Activated CD8-positive, alpha-beta memory T cell treated with anti-CD3 and anti-CD28 coated beads for 48 hours (primary cell): ENCODE measurements at places on chromosomes 12 and 14.

- DNase-seq = no peak
Observed at GRCh38 chr12:49962861-49963765, 1.4 kb downstream of the AQP5 start.

DNA sequence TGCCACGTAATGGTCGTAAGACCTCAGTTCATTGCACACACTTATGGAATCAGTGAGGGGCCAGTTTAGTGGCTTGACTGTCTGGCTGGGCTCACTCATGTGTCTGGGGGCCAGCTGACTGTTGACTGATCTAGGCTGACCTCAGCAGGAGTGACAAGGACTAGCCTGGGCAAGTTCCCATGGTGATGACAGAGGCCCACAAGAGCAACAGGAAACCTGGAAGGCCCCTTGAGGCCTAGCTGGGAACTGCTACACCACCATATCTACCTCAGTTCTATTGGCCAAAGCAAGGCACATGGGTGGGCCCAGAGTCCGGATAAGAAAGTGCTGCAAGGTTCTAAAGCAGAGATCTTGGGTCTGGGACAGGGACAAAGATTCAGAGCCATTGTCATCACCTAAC is 21.3 kb upstream of the RFLNA start:
- no peak for DNase-seq

DNA sequence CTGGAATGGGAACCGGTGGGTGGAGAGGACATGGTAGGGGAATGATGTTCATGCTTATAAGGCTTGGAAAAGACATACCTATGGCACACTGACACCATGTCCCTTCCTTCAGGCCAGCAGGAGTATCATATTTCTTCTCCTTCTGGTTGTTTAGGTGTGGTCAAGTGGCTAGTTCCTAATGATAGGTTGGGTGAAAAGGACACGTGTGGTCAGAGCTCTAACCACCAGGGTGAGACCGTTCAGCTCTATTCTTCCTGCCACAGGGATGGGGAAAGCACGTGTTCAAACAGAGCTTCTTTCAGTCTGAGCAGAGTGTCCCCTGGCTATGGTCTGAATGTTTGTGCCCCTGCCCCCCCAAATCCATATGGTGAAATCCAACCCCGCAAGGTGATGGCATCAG is 209.1 kb downstream of the PAX9 start:
- no peak for DNase-seq

GRCh38 chr14:36221112-36221511 is 44.6 kb upstream of the PTCSC3 start:
- DNase-seq = no peak

DNA sequence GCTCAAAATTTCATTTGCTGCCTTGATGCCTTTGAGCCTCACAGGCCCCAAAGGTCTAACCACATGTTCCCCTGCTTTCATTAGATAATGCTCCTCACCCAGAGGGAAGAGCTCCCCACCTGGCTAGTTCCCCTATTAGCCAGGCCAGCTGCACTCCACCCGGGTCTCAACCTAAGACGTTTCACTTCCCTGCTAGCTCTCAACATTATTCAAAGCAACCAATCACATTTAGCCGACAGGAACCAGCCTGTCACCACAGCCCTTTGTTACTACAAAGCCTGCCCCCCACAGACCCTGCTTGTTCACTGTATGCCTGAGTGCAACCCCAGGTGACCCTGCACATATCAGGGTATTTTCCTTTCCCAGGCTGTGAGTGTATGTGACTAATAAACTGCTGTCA is 78.6 kb downstream of the SLC15A5 start:
- DNase-seq = no peak

- DNase-seq = no peak
Observed at GRCh38 chr12:108854451-108855283, 2.7 kb downstream of the SSH1 start.

GRCh38 chr12:18389820-18390219 is 128.5 kb downstream of the PIK3C2G start:
- no peak for DNase-seq

DNA sequence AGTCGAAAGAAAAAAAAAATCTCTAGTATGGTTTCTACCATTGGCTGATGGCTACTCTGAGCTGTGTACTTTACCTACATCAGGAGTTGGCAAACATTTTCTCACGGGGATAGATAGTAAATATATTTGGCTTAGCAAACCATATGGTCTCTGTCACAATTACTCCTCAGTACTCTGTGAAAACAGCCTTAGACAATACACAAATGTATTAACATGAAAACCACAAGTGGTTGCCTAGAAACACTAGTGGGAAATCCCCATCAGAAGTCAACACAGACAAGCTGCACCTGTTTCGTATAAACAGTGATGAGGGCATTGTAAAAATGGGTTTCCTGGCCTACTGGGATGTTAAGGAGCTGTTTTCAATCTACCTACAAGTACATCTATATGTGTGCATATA is 84.6 kb upstream of the NAV3 start:
- no peak for DNase-seq

- DNase-seq = no peak
Observed at GRCh38 chr12:27979145-27979544, 6.6 kb upstream of the PTHLH start.

GRCh38 chr12:76374386-76375020 is 26.3 kb upstream of the BBS10 start:
- no peak for DNase-seq

- DNase-seq = no peak
Observed at GRCh38 chr14:68929623-68930307, 49.3 kb downstream of the ACTN1 start.

DNA sequence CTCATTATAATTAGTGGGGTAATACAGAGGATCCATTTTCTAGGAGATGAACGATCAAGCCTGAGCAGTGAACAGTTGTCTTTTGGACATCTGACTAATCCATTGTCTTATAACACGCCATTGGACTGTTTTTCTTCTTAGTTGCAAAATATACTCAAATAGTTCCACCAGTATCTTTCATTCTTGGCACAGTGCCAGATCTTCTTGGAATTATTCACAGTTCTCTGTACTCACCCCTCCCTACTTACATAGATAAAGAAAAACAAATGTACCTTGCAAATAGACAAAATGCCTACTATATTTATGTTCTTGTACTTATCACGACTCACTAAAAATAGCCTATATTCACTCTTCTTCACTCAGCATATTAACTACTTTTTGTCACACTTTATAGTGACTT is 3.8 kb downstream of the CBLN3 start:
- no peak for DNase-seq

DNA sequence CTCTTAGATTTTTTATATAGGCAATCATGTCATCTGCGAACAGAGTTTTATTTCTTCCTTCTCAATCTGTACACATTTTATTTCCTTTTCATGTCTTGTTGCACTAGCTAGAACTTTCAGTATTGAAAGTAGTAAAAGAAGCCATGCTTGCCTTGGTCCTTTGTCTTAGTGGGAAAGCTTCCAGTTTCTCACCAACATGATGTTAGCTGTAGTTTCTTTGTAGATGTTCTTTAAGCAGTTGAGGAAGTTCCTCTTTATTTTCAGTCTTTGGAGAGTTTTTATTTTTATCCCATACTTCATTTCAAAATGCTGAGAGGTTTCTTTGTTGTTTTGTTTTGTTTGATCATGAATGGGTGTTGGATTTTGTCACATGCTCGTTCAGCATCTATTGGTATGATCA is 12.7 kb upstream of the RIMKLB start:
- no peak for DNase-seq

DNA sequence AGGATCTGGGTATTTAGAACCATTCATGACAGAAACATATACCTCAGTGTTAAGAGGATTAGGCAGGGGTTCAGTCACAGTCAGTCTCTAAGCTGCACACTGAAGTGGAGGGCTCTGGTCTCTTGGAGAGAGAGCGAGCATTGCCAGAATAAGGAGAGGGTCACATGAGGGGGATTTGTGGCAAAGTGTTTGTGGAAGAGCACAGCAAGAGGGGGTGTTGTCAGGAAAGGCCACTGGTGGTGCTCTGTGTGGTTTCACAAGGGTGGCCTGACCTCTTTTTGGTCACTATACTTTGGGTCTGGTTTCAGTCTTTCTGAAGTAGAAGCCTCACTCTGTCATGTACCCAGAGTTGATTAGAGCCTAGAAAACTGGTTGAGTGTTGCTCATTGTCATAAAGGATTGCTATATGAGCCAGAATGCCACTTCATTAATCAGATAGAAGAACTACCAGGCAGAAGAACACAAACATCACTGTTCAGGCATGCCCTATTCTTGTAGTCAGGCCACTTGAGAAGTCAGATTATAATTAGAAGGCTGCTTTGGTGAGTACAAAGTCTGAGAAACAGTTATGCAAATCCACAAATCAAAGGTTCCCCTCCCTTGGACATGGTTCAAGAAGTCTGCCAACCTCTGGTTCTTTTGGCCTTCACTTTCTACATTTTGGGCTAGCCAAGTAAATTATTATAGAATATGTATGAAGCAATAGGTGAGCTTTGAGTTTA is 8.4 kb downstream of the TMEM19 start:
- no peak for DNase-seq

GRCh38 chr12:70268972-70269371 is 25.7 kb downstream of the CNOT2 start:
- DNase-seq = no peak

DNA sequence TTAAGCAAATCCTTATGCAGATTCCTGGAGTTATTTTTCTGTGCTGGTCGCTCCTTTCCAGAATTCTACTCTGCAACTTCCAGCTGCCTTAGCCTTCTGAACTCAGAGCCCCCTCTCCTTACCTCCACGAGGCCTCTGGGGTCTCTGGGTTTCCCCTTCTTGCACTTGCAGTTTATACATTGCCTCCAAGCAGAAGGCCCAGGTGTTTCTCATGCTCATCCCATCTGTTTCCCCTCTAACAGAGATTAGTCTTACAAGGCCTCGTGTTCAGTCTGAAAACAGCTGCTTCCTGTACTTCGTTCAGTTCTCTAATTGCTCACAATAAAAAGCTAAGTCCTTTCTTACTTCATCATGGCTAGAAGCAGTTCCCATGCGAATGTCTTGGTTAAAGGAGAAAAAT is 134.4 kb upstream of the FGD4 start:
- DNase-seq = no peak

DNA sequence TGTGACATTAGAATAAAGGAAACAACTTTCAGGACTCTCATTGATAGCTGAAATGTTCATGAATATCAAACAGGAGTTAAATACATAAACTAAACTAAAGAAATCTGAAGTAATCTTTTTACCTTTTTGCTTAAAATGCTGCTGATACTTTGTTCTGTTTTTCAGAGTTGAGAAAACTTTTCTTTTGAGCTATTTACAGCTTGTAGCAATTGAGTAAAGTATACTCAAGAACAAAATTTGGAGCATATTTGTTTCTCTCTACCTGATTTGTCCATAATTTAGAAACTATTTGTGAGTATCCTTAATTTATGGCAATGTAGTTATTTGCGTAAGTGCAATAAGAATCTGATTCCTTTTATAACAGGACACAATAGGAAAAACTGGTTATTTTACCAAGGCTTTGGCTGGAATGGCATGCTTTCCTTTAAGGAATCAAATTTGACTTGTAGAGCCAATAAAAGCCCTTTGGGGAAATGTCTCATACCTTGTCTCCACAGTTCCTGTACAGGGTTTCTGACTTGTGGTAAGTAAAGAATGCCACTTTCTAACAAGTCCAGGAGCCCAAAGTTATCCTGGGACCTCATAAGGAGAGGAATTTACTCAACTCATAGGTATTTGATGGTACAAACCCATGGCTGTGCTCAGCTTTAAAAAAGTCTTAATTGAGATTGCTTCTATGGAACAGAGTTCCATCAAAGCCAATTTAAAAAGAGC is 195.7 kb downstream of the TMEM117 start:
- DNase-seq = no peak

GRCh38 chr12:95724767-95725166 is 65.8 kb downstream of the NTN4 start:
- no peak for DNase-seq

GRCh38 chr14:90959344-90959743 is 101.1 kb downstream of the RPS6KA5 start:
- no peak for DNase-seq

GRCh38 chr12:83763425-83763824 is 1076.7 kb downstream of the TMTC2 start:
- no peak for DNase-seq

- no peak for DNase-seq
Observed at GRCh38 chr12:112833267-112833666, 41.7 kb downstream of the RPH3A start.

GRCh38 chr14:59823179-59823578 is 47.4 kb downstream of the RTN1 start:
- no peak for DNase-seq
